ENCODE measurements at places on chromosomes 2 and 18. TPM values are rescaled to one million over a fixed set of nuclear protein-coding genes. Genes with fewer than 3 reads are reported as not detected.

GRCh38 chr2:19488009-19488691 is 129.7 kb upstream of the OSR1 start:
- no peak for DNase-seq

DNA sequence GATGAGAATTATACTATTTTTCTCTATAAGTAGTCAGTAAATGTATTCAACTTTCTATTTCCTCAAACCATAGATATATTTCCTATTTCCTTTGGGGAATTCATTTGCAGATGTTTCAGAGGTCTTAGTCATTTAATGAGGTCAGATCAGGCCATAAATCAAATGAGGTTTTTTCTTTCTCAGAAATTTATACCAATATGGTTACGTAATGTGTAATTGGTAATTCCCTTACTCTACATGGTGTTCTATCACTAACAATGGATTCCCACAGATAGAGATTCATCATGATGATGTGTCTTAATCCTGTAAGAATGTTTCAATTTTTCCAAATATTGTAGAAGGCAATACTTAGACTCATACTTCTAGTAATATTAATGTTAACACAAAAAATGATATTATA is 108.0 kb downstream of the DPP4 start:
- no peak for DNase-seq

GRCh38 chr2:132557694-132558093 is 112.3 kb downstream of the LYPD1 start:
- no peak for DNase-seq

DNA sequence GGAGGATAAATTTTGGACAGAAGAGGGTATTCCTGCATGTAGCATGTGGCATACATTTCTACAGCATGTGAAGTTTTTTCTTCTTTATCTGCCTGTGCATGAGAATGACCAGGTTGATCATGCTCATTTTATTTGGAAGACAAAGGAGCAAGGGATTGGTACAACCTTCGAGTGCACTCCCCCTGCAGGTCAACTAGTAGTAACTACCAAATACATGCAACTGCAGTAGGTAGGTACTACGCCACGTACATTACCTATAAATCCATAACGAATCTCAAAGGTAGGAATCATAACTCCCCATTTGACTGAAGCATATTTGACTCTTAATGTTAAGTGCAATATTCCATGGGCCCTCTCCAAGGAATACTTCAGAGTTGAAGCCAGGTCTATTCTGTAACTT is 763.9 kb downstream of the TSN start:
- DNase-seq = no peak

Gene ANKRD53
- 0.69 TPM for total RNA-seq

Measured in CD8-positive, alpha-beta T cell (primary cell).